ENCODE measurements at places on chromosomes 6 and 20.
A peak's percentile ranks its signal among the peaks of the same experiment; 100 is the strongest.

DNA sequence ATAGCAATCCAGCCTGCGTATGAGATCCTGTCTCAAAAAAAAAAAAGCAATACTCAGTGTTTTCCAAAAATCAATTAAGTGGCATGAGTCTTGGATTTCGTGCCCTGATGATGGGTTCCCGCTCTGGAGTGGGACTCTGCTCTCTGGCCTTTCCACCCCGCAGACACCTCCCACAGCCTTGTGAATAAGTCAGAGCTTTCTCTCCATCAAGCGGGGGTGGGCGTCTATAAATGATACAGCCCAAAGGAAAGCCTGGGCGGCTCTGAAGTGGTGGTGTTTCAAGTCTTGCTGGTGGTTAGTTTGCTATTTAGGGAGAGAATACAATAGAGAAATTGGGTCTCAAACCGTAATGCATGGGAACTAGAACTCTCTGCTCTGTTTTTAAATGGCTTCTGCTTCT is 52.5 kb upstream of the TAGAP start:
- no peak for DNase-seq

DNA sequence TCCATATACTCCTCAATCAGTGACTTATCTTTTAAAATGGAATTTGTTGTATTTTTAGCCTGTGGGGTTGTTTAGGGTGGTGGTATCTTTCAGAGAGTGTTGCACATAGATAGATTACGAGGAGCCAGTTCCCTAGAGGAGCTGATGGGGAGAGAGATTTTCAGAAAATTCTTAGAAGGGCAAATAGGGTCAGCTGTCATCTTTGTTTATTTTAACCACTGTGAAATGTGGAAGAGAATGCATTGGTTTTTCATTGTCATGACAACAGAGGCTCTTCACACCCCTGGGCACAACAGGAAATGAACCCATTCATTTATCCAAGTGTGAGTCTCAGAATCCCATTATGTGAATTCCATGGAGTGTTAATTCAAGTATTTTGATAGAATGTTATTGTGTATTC is 188.4 kb downstream of the JARID2 start:
- DNase-seq = peak; percentile 26

- DNase-seq = no peak
These were observed 890.6 kb downstream of the KIF16B start for GRCh38 chr20:15682690-15683089.

- DNase-seq = no peak
These were observed 275.8 kb downstream of the FARS2 start for GRCh38 chr6:5537132-5537531.

GRCh38 chr6:90288404-90288803 is 8.2 kb downstream of the BACH2 start:
- no peak for DNase-seq

DNA sequence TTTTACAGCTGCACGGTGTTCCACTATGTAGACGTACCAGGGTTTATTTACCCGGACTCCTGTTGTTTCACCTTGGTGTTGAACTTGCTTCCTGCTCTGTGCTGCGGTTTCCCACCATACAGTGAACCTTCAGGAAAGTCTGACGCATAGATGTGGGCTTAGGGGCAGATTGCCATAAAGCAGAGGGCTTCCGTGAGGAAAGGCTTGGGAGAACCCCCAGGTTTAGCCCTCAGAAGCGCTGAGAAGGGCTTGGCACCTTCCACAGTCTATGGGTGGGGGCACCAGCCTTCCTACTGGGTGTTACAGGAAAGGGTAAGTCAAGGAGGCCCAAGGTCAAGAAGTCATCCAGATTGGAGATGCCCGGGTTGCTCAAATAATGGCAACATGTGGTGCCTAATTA is 19.2 kb upstream of the MRPS18A start:
- DNase-seq = peak; percentile 22

- DNase-seq = no peak
These were observed 3.5 kb upstream of the ACAT2 start for GRCh38 chr6:159758031-159759001.

DNA sequence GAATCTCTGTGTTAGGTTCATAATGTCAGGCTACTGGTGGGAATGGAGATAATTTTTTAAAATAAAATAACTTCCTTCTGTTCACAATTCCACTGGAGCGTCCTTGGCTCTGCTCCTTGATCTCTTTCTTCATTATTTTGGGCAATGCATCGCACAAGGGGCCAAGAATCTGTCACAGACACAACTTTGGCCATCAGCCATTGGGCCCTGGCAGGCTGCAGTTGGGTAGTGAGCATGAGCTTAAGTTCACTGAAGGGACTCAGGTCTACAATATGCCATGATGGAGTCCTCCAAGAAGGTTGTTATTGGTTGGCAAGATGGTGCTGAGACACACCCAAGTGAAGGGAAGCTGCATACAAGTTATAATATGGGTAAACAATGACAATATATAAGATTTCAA is 40.0 kb downstream of the CYP39A1 start:
- no peak for DNase-seq

DNA sequence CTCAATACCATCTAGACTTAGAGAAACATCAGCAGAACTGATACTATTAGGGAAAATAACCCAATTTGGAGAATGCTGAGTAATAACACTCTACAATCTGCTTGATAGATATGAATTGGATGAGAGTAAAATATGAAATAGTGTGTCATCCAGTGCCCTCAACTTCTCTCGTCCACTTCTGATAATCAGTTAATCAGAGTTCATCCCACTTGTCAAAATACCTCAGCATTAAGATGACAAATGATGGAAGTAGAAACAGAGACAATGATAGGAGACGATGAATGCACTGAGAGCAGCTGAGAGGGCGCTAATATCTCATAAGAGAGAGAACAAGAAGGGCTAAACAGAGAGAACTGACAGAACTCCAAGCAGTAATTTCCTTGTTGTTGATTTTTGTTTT is 699.6 kb downstream of the EPHA7 start:
- no peak for DNase-seq

- DNase-seq = no peak
These were observed 13.6 kb upstream of the GATA5 start for GRCh38 chr20:62489186-62489931.

DNA sequence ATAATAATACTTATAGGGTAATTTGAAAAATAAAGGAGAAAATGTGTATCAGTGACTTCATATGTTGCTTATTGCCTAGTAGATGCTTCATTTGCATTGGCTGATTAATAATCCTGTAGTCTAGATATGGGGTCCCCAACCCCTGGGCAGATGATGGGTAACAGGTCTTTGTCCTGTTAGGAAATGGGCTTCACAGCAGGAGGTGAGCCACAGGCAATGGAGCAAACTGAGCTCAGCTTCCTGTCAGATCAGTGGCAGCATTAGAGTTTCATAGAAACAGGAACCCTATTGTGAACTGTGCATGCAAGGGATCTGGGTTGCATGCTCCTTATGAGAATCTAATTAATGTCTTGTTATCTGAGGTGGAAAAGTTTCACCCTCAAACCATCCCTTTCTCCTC is 1049.5 kb upstream of the EPHA7 start:
- no peak for DNase-seq

DNA sequence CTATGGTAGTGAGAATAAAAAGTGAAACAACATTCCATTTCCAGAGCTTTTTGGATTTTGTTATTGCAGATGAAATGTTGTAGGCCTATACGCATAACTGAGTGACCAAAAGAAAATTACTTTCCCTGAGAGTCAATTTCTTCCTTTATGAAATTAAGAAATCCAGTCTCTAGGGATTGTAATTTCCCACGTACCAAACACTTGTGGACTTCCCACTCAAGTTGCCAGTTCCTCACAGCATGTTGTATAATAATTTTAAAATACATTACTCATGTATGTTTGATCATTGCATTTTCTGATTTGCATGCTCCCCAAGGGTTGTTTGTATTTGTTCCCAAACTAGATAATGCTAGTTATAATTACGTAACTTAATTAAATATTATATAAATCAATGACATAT is 12.0 kb upstream of the PRDM1 start:
- DNase-seq = no peak

GRCh38 chr6:110882274-110882619 is 7.7 kb downstream of the AMD1 start:
- no peak for DNase-seq

DNA sequence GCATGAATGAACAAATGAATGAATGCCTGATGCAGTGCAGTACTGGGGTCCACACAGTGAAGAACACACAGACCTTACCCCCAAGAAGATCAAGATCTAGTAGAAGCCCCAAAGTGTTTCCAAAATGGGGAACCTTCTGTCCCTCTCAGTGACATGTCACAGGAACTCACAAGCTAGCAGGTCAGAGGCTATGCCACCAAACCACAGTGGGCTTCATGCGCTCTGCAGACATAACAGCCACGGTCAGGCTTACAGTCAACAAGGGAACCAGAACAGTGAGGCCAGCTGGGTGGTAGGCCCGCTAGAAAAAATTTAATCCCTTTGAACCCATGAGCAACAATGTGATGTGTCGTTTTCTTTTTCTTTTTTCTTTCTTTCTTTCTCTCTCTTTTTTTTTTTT is 20.2 kb upstream of the ARFGEF2 start:
- no peak for DNase-seq

GRCh38 chr20:29298759-29299613 is 1958.5 kb upstream of the DEFB115 start:
- no peak for DNase-seq

GRCh38 chr6:17165383-17165782 is 63.5 kb downstream of the STMND1 start:
- no peak for DNase-seq

GRCh38 chr20:35583636-35584560 is 31.7 kb upstream of the SPAG4 start:
- no peak for DNase-seq

DNA sequence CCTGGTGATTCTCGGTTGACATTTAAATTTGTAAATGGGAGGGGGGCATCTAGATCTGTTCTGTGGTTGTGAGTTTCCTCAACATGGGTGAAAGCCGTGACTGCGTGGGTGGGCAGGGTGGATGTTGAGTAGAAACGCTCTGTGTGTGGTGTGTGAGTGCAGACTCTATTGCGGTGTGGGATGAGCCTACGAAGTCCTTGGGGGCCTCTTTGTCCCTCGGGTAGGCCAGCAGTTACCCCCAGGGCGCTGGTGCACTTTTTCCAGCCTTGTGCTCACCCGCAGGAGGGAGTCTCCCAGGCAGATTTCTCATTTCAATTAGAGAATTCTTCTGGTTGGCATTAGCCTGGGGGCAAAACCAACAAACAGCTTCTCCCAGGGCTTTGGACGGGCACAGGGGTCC is 10.6 kb downstream of the TOX2 start:
- DNase-seq = no peak

DNA sequence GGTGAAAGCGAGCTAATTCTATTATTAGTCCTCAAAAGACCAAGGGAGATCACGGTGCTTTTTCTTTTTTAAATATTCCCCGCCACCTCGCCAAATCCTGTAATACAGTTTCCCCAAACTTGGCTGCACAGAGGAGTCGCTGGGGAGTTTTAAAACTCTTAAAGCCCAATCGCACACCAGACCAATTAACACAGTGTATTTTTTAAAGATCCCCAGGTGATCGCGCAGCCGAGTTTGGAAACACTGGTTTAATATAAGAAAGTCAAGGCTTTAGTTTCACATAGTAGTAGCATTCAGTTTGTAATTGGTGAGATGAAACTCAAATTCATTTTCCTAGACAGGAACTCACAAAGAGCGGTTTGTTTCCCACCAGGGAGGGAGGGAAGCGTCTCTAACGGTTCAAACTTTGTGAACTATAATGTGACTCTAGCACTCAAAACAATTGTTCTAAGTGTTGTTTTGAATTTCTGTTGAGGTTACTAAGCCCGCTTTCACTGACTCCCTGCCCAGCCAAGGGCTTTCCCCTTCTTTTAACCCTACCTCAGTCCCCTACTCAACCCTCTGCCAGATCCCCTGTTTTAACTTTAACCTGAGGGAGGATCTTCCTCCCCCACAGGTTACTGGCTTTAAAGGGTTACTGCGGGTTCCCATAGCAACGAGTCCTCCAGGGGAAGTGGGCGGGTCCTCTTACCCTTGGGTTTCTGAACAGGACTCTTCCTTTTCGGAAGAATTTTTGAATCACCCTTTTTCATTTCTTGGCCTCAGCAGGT is 25.7 kb upstream of the BTBD3 start:
- DNase-seq = peak; percentile 84

- no peak for DNase-seq
These were observed 162.0 kb upstream of the LAMA2 start for GRCh38 chr6:128720891-128721290.

DNA sequence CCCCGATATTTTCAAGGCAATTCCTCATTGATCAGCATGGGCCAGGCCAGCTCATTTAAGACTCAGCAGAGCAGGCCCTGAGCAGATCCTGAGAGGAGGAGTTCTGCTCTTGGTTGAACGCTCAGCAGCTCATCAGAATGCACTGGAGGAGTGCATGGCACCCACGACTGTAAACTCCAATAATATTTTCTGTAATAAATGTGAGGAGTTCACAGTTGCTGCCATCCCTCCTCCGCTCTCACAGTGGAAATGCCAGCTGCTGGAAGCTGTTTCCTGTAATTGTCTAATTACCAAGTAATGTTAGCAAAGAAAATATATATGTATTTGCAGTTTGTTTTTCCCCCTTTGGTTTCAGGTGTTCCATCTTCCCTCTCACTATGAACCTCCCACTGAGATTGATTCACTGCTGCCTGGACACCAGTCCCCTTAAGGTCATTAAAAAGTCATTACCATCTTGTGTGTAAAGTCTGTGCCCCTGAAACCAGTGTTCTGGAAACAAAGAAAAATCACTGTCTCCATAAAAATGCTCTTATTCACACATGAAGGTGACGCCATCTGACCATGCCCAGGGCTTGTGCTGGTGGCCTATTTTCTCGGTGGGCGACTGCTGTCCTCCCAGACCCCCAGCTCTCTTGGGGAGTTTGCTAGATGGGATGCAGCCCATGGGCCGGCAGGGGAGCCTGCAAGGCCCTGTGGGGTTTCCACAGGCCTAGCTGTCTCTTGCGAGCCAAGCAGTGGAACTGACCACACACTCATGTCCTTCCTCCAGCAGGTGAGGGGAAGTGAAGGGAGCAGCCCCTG is 374.2 kb downstream of the ZFAND3 start:
- no peak for DNase-seq

DNA sequence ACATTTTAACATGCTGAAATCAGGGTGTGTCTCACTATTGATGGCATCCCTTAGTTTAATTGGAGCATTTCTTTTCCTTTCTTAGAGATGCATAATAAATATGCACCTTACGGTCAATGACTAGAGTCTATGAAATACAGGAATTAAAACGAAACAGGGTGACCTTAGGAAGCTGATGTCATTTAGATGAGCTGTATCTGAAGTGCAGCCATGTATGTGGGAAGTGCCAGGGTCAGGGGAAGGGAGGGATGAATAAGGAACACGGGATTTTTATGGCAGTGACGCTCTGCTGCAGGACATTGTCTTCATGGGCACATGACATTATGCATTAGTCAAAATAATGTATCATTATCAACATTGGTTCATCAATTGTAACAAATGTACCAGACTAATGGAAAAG is 84.0 kb downstream of the AGPAT4 start:
- DNase-seq = no peak

GRCh38 chr6:55293116-55293515 is 34.2 kb upstream of the GFRAL start:
- DNase-seq = peak; percentile 16

GRCh38 chr6:168147205-168147738 is 68.3 kb upstream of the FRMD1 start:
- no peak for DNase-seq

- DNase-seq = no peak
These were observed 205.2 kb upstream of the CEP162 start for GRCh38 chr6:84432619-84433018.

- no peak for DNase-seq
These were observed 220.9 kb downstream of the HACE1 start for GRCh38 chr6:104638841-104639290.

- DNase-seq = no peak
These were observed 48.3 kb downstream of the CLIC5 start for GRCh38 chr6:45967363-45967762.
